NCI-H526 treated with DMSO at 0.1 percent for 48 hours (cell line): ENCODE measurements at places on chromosomes 6 and 20.

- DNase-seq = no peak
Measured at GRCh38 chr6:165662041-165662748, 846 bp downstream of the PDE10A start.

GRCh38 chr6:31118178-31118577 is 2.1 kb downstream of the CDSN start:
- DNase-seq = no peak

- DNase-seq = no peak
Measured at GRCh38 chr6:3850451-3851203, 1.5 kb downstream of the FAM50B start.

- peak; percentile 61 for DNase-seq
Measured at GRCh38 chr20:58891086-58891717, 38.7 kb downstream of the GNAS start.

DNA sequence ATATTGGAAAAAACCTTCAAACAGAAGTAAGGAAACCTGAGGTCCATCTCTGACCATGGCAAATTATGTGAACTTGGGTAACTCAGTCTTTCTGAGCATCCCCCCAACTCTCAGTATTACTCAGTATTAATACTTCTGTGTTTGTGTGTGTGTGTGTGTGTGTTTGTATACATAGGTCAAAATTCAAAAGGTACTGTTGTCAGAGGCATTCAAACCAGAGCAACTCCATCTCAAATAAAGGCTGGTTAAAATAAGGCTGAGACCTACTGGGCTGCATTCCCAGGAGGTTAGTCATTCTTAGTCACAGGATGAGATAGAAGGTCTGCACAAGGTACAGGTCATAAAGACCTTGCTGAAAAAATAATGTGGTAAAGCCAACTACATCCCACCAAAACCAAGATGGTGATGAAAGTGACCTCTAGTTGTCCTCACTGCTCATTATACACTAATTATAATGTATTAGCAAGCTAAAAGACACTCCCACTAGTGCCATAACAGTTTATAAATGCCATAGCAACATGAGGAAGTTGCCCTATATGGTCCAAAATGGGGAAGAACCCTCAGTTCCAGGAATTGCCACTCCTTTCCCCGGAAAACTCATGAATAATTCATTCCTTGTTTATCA is 33.3 kb upstream of the SLC22A16 start:
- DNase-seq = no peak

DNA sequence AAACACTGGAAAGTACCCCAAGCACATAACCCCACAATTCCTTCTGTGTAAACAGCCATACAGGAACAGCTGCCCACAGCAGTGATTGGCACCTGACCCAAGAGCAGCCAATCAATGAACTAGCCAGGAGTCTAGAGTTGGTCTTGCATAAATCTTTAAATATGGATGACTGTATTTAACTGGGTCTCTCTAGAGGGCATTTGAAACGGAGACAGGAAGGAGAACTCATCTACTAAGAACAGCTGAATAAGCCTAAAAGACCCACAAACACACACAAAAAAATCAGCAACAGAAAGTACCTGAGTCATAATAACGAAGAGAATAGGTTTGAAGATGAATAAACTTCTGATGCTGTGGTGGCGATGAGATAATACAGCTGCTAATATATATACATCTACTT is 49.0 kb upstream of the ASF1A start:
- DNase-seq = no peak

DNA sequence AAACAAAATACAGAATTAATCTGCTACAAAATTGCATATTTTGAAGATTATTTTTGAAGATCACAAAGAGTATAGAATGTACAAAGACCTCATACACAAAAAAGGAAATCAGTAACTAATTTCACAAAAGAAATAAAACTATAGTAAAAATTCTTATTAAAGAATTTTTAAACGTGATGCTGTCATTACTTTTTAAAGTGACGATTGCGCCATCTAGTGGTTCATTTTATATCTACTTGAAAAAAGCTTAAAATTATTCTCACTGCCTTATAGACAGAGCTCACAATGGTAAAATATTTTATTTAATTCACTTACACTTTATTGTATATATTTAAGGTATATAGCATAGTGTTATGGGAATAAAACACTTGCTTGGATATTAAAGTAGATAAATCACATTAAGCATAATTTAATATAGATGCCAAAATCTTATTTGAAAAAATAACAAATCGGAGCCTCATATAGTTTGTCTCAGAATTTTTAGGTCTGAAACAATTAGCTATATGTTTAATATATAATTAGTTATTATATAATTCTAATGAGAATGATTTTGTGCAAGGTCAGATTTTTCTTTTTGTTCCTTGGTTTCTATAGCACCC is 128.8 kb downstream of the PHF3 start:
- DNase-seq = peak; percentile 5
